ENCODE measurements at places on chromosomes 7 and 10.

GRCh38 chr10:117222552-117222951 lies 18.4 kb upstream of the SLC18A2 start:
- DNase-seq: no peak

GRCh38 chr10:99921948-99922347 lies 87.8 kb downstream of the DNMBP start:
- no peak for DNase-seq

DNA sequence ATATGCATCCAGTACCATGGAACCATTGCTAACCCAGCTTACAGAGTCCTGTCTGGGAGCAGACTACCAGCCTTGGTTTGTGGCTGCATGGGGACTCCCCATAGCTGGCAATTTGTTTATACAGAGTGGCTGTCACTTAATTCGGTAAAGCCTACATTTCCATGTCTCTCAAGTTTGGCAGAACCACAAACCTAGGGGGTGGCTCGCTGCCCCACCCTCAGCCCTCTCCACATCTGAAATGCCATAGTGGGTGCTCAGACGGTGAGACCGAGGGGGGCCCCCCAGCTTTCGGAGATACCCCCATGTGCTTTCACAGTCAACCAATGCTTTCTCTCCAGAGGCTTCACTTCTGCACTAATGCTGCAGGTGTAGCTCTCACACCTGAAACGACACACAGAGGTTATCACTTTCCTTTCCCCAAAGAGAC lies 75.5 kb upstream of the KAT6B start:
- no peak for DNase-seq

GRCh38 chr10:99364125-99364524 lies 35.0 kb downstream of the CNNM1 start:
- no peak for DNase-seq

- DNase-seq: no peak
Observed at GRCh38 chr7:125254566-125254965, 324.9 kb upstream of the POT1 start.

DNA sequence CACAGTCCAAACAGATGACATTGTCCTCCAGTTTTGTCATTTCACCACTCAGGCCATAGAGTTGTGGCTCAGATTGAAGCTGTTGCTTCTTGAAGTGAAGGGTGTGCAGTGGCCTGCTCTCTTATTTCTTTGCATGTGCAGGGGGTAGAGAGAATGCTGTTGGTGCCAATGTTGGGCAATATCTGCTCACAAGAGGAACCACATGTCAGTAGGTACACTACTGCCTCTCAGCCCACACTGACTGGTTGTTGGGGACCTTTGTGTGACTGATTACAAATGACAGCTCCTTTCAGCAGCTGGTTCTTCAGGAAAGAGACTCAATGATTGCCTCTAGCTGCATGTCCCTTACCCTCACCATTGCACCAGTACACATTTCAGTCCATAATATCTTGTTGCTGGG lies 21.9 kb upstream of the SFTPA1 start:
- DNase-seq: no peak

DNA sequence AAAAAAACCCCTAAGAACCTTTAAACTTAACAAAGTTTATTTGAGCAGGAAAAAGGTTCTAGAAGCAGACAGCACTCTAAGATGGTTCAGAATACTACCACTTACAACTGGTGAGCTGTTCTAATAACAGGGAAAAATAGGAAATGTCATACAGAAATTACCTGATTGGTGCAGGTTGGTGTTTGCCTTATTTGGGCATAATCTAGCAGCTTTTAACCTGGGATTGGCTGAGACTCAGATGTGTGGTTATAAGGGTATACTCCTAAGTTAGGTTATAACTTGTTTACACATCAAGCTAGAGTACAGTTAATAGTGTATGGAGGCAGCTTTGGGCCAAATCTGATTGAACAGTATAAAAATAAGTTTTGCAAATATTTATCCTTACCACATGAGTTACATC lies 59.8 kb downstream of the MAPK8 start:
- no peak for DNase-seq

DNA sequence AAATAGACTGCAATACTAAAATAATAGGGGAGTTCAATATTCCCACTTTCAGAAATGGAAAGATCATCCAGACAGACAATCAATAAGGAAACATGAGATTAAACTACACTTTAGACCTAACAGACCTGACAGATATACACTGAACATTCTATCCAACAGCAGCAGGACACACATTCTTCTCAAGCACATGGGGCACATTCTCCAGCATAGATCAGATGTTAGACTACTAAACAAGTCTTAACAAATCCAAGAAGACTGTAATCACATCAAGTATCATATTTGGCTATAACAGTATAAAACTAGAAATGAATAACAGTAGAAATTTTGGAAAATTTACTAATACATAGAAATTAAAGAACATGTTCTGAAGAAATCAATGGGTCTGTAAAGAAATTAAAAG lies 458.9 kb upstream of the ANKRD30A start:
- DNase-seq: no peak

Data from activated naive CD8-positive, alpha-beta T cell treated with anti-CD3 and anti-CD28 coated beads, Interleukin-2, amount 10 ng/mL, durations not matched to agents 7 days and 5 days (primary cell).